Stimulated activated CD8-positive, alpha-beta memory T cell treated with anti-CD3 and anti-CD28 coated beads, Interleukin-7, amount 100 ng/mL, for 24 hours (primary cell): ENCODE measurements at places on chromosomes 2 and 18.

GRCh38 chr2:177171418-177171865 is 41.2 kb upstream of the HNRNPA3 start:
- no peak for DNase-seq

- no peak for DNase-seq
Measured at GRCh38 chr2:18949871-18950270, 360.5 kb upstream of the NT5C1B start.

- no peak for DNase-seq
Measured at GRCh38 chr18:64332835-64333234, 183.9 kb upstream of the LINC00305 start.

DNA sequence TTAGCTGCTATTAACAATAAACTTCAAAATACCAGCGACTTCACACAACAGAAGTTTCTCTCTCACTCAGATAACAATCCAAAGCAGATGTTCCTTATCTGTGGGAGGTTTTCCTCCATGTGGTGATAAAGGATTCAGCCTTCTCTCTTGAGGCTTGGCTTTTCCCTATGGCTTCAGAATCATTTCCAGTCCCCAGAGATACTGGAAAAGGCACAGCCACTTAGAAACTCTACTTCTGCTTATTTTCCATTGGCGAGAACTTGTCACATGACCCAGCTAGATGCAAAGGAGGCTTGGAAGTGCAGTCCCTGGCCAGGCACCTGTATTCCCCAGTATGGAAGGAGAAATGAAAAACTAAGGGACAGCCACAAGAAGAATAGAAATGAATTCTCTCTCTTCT is 344.8 kb downstream of the MTX2 start:
- no peak for DNase-seq

- DNase-seq: no peak
Measured at GRCh38 chr2:222548992-222549391, 106.9 kb downstream of the FARSB start.

GRCh38 chr2:10520926-10521325 is 72.8 kb upstream of the ODC1 start:
- no peak for DNase-seq
